Prostate gland (tissue), 2 donors: ENCODE measurements at places on chromosomes 5 and 9. TPM values are rescaled to one million over a fixed set of nuclear protein-coding genes. Genes with fewer than 3 reads are reported as not detected.

GRXCR2 gene
- total RNA-seq = not detected

PKD2L2 gene
- 0.45 TPM for total RNA-seq

FRMD3 gene
- 3.4 TPM for total RNA-seq

CPLANE1 gene
- total RNA-seq = 17.2 TPM

PCDHGA5 gene
- 4.1 TPM for total RNA-seq

GRCh38 chr9:130699047-130699446 lies 5.5 kb downstream of the EXOSC2 start:
- no peak for DNase-seq

DNA sequence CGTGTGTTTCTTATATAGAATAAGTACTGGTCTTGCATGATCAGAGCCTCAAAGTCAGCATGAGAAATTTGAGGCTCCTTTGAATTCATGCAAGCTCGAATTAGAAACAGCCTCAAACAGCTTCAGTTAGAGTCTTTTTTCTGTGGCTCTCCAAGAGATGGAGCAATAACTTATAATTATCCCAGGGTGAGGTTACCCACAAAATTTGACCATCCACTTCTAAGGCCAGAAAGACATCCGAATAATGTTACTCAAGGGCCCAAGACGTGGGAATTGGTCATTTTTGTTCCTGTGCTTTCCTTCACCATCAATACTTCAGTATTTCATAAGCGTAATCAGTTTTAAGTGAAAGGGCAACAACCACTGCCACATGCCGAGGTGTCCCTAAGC lies 89.7 kb downstream of the DAPK1 start:
- DNase-seq = no peak

- no peak for DNase-seq
Measured at GRCh38 chr5:159576902-159577301, 246.6 kb upstream of the IL12B start.

- DNase-seq = peak; percentile 7
Measured at GRCh38 chr5:114265432-114266060, 96.3 kb upstream of the KCNN2 start.

GRCh38 chr5:68316469-68316868 lies 100.9 kb downstream of the PIK3R1 start:
- no peak for DNase-seq

GRCh38 chr9:73548201-73548600 lies 396.5 kb downstream of the ANXA1 start:
- no peak for DNase-seq
